Aortic smooth muscle cell (primary cell): ENCODE measurements at places on chromosomes 1 and 21. TPM values are rescaled to one million over a fixed set of nuclear protein-coding genes. Genes with fewer than 3 reads are reported as not detected.

Gene LRRC40
- 17.9 and 20.1 TPM in 2 replicates for total RNA-seq

Gene ZNF648
- not detected in 2 replicates for total RNA-seq

Gene GABRD
- not detected in 2 replicates for total RNA-seq

Gene GSTM5
- 0.92 and 2.0 TPM in 2 replicates for total RNA-seq

Gene DYNLT5
- 0.37 and 0.40 TPM in 2 replicates for total RNA-seq
